ENCODE measurements at places on chromosomes 12 and 14.

DNA sequence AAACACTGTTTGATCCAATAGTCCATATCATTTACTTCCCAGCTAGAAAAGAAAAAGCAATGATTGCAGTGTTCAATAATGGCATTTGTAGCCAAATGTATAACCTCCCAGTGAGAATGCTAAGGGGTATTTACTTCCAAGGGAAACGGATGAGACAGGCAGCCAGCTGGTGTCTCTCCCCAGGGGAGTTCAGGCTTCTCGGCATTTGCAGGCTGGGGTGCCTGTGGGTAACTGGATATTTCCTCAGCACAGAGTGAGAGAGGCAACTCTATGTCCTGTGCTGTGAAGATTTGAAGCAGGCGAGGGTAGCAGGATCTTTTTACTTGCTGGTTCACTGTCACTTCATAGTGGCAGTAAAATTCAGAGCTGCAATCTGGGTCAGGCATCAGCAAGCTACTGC is 1455.6 kb upstream of the TMEM132C start:
- DNase-seq: no peak

DNA sequence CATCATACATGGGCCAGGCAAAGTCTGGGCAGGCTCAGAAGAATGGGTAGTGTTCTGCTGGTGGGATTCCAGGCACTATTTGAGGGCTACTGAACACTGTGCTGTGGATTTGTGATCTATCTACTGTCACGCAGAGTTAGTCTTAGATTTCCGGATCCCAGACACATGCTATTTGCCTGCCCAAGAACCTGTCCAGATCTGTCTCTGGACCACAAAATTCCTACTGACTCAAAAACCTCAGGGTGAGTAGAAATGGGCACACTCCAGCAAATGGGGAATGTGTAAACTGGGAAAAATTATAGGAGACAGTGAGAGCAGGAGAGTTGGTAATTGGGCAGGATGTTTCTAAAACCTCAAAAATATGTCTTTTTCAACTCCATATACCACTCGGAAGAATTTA is 129.9 kb downstream of the GALC start:
- no peak for DNase-seq

DNA sequence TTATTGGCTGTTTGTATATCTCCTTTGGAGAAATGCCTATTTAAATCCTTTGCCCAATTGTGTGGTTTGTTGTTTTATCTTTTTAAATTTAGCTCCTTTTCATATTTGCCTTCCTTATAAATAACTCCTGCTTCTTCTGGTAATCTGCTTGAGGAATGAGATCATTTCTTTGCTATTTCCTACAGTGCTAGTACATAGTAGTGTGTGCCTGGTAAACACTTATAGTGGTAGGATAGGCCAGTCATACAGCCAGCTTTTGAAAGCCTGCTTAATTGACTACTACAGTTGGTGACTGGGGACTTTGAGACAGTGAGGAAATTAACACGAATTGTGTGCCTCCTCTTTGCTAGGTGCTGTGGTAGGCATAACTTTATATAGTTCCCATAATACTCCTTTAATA is 68.7 kb downstream of the BORCS5 start:
- no peak for DNase-seq

DNA sequence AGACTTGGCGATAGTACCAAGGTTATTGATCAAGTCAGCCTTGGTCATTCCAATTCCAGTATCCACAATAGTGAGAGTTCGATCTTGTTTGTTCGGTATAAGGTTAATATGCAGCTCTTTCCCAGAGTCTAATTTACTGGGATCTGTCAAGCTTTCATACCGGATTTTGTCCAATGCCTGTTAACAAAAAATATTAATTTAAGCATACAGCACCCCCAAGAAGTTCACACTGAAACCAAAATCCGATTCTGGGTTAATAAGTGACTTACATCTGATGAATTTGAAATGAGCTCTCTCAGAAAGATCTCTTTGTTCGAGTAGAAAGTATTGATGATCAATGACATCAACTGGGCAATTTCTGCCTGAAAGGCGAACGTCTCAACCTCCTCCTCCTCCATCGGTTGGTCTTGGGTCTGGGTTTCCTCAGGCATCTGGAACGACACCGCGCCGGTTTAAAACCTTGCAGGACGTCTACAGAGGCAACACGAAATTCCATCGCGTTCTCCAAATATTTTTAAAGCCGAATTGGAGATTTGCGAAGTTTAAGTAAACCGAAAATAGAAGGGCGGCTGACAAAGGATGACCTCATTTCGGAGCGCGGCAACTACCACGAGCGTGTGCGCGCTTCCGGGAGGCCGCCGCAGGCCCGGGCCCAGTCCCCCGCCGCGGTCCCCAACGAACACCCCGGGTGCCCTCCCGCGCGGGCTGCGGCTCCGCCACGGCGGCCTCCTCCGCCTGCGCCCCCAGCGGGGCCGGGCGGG is 716 bp downstream of the HSP90AA1 start:
- no peak for DNase-seq

DNA sequence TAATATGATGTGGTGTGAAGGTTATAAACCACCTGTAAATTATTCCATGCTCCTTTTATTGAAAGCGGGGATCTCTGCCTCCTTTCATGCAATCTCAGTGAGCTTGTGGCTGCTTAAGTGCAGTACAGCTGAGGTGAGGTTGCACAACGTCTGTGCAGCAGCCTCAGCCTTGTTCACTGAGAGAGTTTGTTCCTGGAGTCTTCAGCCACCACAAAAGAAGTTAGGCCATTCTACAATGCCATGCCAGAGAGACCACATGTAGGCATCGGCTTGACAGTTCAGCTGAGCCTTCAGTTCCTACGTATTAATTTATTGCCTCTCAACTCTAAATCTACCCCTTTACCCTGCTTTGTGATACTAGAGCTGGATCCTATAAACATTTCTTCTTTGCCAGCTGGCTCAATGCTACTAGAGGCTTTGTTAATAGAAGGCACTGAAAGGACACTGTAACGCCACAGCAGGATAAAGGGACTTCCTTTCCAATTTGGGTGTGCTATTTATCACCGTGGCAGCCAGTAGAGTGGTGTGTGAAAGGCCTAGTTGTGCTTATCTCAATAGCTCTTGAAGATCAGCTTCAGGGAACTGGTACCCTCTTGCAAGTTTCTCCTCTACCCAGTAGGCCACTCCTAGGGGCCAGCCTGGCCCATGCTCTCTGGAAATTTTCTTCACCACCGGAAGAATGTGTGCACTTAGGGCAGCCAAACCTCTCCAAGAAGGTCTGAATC is 337.7 kb downstream of the IPO8 start:
- no peak for DNase-seq

DNA sequence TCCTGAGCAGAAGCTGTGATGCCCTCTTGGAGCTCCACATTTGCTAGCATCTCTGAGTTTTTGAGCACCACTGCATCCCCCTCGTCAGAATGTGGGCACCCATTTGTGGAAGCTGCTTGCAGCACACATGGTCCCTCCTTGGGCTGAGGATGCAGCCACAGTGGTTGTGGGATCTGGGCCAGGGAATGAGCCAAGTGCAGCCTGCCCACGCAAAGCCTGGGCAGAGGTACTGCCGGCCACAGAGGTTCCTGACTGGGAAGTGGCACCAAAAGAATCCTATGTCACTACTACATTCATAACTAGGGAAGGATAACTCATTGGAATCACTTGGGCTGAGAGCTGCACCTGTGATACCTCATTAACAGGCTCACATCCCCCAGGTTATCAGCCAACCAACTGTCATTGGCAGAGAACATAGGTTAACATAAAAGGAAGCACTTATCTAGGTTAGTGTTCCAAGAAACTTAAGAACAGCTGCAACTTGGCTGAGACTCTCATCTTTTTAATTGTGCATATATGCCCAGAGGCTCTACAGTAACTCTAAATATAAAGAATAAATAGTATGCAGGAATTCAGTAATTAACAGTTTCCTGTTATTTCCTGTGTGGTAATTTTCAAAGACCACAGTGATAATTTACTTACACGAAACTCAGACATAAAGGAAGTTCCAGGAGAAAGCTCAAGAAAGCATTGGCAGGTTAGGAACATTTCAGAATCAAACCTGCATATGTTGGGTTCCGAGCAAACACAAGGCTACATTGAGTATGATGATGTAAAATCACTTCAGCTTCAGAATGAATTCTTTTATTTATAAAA is 145.3 kb downstream of the BCAT1 start:
- DNase-seq: no peak

DNA sequence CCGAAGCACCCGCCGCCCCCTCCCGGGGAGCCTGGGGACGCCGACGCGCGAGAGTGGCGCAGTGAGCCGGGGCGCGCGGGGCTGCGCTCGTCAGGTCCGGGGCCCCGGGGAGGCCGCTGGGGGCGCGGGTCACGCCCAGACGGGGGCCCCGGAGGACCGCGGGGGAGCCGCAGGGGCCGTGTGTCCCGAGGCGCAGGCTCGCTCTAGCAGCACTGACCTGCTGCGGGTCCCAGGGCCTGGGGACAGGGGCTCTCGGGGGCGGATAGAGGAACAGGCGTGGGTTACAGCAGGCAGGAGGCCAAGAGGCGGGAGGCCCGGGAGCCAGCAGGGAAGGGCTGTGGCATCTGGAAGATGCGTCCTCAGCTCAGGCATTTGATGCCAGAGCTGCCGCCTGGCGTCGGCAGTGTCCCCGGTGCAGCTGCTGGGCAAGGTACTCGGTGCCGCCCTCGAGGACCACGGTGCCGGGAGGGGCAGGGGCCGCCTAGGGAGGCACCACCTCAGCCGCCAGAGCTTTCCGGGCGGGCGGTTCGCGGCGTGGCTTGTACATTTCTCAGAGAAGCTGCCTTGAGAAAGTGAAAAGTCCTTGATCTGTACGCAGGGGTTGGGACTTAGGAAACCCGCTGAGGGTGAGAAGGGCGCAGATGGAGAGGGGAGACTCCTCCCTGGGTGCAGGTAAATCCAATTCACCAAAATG is 1.2 kb downstream of the WNT5B start:
- DNase-seq: no peak

DNA sequence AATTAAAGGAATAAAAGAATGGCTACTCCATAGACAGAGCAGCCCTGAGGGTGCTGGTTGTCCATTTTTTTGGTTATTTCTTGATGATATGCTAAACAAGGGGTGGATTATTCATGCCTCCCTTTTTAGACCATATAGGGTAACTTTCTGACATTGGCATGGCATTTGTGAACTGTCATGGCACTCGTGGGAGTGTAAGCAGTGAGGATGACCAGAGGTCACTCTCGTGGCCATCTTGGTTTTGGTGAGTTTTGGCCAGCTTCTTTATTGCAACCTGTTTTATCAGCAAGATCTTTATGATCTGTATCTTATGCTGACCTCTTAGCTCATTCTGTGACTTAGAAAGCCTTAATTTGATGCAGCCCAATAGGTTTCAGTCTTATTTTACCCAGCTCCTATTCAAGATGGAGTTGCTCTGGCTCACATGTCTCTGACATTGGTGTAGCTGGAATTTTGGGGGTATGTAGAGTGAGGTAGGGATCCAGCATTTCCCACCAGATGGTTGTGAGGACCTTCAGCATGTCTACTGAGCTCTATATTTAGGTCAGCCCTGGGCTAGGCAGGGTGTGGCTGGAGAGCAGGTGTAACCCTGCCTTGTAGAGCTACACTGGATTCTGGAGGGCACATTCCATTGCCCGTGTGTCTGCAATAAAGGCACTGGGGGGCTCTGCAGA is 103.5 kb upstream of the SLC38A2 start:
- no peak for DNase-seq

DNA sequence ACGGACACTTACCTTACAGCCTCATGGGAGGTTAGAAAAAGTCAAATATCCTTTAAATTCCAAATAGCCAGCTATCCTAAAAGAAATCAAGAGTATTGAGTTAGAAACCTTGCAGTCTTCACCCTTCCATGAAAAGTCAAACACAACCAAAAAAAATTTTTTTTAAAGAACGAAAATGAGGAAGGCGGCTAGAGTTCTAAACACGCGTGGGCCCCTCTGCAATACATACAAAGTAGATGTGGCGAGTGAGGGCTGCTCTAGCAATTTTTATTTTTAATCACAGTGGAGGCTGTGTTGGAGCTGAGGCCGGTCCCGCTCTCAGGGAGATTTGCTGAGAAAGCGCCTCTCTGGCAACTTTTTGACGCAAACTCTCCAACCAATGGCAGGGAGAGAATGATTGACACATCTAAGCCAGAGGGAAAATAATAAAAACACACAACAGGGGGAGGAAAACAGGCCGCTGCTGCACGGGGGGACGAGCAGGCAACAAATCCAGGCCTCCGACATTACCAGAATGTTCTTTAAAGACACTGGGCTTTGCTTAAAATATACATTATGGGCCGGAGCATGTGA is at the start of gene OTX2:
OTX2 (minus strand) TSS at position 333 of the 573 bp plus-strand sequence. CDS start 5,023 bp downstream, outside the sequence.
- DNase-seq: no peak

GRCh38 chr12:23770202-23770938 is 179.1 kb downstream of the SOX5 start:
- DNase-seq: no peak

DNA sequence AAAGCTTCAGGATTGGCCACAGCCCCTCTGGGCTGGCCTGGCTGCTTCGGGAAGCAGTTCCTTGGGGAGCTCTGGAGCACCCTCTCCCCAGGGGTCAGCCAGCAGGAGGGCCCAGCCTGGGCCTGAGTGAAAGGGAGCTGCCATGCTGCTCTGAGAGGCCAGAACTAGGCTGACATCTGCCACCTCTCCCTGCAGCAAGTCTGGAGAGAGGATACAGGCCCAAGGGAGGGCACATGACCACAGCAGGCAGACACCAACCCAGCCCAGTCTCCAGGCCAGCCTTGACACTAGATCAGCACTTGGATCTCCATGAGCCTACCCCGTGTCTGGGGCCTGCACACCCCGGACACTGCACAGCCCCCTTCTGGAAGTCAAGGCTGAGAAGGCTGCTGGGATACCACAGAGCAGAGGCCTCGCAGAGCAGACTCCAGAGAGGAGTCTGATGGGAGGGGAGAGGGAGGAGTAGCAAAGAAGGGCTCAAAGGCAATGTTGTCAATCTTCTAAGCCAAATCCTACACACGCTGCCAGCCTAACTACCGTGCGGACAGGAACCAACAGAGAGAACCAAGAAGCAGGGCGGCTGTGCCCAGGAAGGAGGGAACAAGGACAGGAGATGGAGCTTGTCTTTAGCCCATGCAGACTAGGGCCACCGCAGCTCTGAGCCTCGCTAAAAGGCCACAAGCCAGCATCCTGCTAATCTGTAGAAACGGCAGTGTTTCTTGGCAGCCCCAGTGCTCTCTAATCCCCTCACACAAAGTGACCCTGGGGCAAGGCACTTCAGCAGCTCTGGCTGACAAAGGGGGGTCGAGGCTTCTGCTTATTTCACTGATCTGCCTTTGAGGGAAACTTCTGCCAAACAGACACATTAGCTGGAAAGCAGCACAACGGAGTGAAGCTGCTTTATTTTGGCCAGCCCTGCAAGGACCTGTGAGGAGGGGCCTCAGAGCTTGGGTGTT is 12.9 kb downstream of the COL2A1 start:
- no peak for DNase-seq

DNA sequence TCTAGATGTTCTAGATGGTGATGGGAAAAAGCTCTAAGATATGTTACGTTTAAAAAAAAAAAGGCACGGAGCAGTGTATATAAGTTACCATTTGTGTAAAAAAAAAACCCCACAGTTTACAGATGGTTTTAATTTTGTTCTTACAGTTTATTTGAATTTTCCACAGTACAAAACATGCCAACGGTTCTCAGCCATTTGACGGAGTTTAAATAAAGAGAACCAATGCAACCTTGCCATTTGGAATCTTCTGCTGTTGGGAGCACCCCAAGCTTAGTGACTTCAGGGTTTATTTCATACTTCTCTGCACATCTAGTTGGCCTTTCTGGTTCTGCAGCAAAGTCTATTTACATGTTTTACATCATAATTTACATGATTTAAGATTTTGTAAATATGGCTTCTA is 7.7 kb upstream of the HPD start:
- DNase-seq: no peak

All from iPS DF 19.7 (cell line).